ENCODE measurements at places on chromosomes 11 and 22.

- DNase-seq: no peak
Measured at GRCh38 chr11:61782841-61783240, 9.6 kb downstream of the TMEM258 start.

DNA sequence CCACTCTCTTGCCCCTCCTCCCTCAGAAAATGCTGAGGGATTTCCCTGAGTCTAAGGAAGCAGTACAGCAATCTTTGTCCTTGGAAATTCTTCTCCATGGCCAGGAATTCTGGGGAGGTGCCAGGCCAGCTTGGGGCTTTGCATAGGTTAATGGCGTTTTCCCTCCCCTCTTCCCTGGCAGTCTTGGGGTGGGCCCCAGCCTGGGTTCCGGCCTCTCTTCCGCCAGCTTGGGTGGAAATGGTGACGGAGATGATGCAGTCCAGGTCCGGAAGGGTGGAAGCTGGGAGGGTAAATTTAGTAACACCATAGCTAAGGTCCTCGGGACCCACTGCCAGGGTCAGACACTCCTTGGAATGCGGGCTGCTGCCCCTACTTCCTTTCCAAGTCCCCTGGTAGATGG lies 5.0 kb downstream of the PHLDB1 start:
- peak; percentile 7 for DNase-seq

- no peak for DNase-seq
Measured at GRCh38 chr22:31097941-31098631, 9.3 kb downstream of the SELENOM start.

DNA sequence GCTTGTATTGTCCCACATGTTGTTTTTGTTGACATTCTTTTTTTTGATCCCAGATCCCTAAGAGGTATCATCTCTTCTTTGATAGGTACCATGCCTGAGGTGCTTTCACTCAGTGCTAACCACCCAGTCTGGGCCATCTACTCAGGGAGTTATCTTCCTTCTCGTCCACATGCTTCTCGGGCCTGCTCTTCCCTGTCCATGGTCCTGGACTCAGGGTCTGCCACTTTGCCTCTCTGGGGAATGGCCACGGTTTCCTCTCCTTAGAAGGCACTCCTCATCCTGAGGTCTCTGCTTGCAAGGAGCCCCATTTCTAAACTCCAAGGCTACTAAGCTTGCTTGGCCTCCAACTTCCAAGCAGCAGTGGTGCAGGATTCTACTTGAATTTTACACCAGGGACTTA lies 227.0 kb upstream of the NCAM1 start:
- DNase-seq: peak; percentile 76

DNA sequence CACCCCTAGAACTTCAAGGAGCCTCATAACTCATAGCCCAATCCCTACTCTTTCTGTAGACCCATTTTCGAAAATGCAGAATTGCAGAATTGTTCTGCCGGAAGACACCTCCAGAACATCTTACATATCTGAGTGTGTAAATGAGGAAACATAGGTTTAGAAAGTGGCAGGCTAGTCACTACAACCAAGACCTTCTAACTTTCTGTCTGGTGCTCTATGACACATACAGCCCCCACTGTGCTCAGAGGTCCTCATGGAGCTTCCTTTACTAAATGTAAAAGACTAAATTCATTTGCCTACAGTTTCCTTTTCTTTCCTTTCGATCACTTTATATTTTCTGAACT lies 132.1 kb upstream of the DDI1 start:
- DNase-seq: no peak

GRCh38 chr22:40628354-40629042 lies 8.0 kb downstream of the MRTFA start:
- no peak for DNase-seq

- DNase-seq: no peak
Measured at GRCh38 chr11:68914761-68915160, 11.1 kb downstream of the IGHMBP2 start.

DNA sequence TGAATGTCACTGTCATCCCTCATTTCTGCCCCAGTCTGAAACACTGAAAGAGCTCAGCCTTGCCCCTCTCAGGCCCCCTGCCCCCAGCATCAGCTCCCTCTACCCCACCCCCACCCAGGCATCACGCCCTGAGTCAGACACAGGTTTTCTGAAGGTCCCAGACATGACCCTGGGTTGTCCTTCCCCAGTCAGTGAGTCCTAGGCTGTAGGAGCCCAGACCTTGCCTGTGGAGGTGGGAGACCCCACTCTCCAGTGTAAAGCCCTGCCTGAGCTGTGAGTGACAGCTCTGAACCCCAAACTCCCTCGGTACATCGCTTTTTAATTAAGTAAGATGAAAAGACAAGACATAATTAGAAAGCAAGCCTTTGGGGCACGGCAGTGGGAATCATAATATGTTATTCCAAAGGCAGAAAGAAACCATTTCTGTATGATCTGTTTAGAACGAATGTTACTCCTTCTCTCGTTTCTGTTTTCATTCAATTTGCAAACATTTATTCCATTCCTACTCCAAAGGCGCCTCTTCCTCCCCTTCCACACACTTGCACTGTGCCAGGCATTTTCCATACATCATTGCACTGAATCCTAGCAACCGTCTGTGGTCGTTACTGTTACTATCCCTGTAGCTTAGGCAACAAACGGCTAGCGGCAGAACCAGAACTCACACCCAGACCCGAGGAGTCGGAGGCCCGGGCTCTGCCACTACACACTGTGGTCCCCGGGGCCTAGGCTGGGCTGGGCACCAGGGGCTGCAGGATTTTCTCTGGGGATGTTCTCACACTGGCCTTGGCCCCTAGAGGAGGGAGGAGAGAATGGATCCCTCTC lies 63.4 kb downstream of the CD6 start:
- DNase-seq: no peak

- no peak for DNase-seq
Measured at GRCh38 chr11:28457481-28458065, 349.4 kb downstream of the METTL15 start.

DNA sequence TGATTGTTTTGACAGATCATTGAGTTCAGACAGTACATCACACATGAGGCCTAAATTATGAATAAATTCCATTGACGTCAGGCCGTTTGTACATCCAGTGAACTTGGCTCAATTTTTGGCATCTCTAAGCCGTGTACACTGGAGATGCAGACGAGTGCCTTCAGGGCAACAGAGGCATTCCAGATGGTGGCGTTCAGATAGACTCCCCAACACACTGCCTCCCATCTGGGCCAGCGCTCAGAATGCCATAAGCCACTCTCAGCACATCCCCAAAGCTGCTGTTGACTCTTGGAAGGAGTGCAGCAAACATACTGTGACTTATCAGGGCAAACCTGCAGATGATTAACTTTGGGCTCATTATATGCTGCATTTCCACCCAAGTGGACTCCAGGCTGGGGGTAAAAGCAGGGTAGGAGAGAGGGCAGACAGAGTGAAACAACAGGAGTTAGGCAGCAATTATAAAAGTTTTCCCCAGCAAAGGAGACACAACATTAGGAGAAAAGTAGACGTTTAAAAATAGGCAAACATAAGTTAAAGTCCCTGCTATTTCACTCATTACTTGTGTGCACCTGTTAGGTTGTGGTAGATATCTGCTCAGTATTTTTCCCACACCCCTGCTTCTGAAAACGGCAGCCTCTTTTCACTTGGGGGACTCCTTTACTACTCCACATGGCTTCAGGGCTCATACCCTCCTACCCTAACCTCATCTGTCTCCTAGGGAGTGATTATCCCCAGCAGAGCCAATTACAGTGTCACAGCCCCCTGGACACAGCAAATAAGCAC lies 60.2 kb upstream of the PDE3B start:
- peak; percentile 3 for DNase-seq

DNA sequence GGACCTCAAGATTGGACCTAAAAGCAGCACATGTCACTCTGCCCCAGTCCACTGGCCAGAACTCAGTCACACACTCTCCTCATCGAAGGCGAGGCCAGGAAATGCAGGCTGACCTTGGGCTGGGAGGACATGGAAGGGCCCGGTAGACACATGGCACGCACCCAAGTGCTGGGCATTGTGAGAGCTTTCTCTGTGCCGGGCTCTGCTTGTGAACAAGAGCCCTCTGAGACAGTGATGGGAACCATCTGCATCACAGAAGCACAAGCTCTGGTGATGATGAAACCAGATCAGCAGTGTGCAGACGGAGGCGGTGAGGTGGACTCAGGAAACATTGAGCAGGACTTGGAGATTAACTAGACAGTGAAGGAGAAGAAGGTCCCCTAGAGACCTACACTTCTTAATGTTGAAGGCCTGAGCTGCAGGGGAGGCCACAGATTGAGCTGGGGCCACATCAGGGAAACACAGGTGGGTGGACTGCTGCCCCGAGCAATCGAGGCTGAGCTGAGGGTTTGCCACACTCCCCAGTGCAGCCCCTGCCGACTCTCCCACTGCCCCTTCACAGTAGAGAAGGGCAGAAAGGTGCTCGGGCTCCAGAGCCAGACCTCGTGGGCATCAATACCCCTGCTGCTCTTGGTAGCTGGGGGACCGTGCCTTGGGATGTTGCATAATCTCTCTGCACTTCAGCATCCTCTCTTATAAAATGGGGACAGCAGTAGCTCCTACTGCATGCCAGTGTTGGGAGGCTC lies 1460.5 kb downstream of the TBC1D22A start:
- DNase-seq: no peak

- no peak for DNase-seq
Measured at GRCh38 chr11:94629741-94630140, 62.6 kb downstream of the PIWIL4 start.

- DNase-seq: no peak
Measured at GRCh38 chr11:45208135-45208534, 61.7 kb downstream of the PRDM11 start.

DNA sequence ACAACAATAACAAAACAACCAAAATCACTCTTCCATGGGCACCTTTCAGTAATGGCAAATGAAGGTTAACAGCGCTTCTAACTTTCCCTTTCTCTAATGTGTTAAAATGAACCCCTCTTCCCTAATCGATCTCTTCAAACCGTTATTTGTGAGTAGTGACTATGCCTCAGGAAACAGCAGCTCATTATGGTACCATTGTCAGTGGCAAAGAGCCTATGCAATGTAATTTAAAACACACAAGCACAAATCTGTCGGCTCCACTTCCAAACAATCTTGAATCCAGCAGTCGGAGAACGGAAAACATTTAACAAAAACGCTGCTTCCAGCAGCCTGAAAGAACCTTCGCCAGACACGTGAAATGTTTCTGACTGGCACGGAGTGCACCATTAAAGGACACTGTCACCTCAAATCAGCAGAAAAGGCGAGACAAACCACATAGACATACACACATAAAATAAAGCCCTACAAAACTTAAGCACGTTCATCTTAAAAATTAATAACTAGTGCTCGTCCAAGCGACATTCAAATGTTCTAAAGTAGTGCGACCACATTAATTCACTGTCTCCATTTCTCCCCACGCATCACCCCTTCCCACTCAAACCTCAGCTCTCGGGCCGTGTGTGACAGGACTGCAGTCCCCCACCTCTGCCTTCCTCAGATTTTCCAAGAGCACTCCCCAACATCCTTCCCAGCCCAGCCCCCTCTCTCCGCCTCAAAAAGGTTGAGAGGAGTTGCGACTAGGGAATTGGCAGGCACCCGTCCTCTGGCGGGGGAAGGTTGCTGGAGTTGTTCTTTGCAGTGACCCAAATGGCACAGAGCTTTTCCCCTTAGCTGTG lies 748 bp downstream of the RAB30 start:
- DNase-seq: peak; percentile 60

GRCh38 chr11:2074266-2074825 lies 64.8 kb downstream of the IGF2 start:
- DNase-seq: peak; percentile 82

DNA sequence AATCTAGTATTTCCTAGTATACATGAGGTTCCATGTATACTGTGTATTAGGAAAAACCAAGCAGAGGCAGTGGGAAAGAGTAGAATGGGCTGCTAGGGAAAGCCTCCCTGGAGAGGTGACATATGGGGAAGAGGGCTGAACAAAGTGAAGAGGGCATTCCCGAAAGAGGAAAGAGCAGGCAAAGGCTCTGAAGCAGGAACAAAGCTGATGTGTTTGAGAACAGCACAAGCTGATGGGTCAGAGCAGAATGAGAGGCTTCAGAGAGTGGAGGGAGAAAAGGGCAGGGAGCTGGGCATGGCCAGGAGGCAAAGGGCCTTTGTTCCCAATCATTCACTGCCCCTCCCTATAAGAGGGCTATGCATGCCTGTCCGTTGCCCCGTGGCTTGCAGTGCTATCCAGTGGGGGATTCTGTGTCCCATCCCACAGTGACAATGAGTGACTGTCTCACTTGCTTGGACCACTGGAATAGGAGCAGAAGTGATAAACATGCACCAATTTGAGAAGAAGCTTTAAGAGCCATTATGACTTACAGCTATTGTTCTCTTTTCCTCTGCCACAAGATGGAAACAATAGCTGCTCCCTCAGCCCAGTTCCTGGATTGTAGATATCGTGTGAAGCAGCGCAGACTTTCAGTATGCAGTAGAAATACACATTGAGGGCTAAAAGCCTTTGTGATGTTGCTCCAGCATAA lies 39.6 kb downstream of the GALNT18 start:
- no peak for DNase-seq

GRCh38 chr11:1854132-1854948 lies 1.5 kb downstream of the LSP1 start:
- no peak for DNase-seq

DNA sequence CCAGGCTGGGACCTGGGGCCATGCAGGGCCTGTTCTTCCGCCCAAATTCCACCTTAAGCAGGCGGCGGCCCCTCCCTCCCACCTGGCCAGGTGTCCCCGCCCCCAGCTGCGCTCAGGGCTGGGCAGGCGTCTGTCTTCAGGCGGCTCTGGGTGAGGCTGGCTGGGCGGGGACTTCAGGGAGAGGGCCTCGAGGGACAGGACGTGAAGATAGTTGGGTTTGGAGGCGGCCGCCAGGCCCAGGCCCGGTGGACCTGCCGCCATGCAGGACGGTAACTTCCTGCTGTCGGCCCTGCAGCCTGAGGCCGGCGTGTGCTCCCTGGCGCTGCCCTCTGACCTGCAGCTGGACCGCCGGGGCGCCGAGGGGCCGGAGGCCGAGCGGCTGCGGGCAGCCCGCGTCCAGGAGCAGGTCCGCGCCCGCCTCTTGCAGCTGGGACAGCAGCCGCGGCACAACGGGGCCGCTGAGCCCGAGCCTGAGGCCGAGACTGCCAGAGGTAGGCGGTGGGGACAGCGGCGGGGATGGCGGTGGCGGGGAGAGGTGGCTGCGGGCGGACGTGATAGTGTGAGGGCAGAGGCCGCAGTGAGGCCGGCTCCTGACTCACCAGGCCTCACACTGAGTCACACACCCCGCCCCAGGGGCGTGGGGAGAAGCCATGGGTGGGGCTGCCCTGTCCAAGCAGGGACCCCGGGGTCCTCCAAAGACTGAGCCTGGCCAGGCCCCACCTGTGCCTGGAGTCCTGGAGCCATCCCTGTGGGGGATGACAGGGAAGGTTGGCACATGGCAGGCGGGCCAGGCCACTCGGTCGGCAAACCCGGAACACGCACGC lies at the start of gene PKP3:
Gene PKP3, plus strand, starts transcription at position 176 of the 824 bp plus-strand sequence. Its CDS starts 84 bp downstream, at position 260.
- DNase-seq: peak; percentile 63
